ENCODE measurements at places on chromosomes 13 and 19. TPM values are rescaled to one million over a fixed set of nuclear protein-coding genes. Genes with fewer than 3 reads are reported as not detected.

- H3K4me1 ChIP-seq: no peaks in the 10 kb centered on the region
- H3K27me3 ChIP-seq: no peaks in the 10 kb centered on the region
- no peaks in the 10 kb centered on the region for H3K36me3 ChIP-seq
- H3K4me3 ChIP-seq: no peak overlapping the region
These were observed 33.6 kb upstream of the HMGB1 start for GRCh38 chr13:30499338-30499737.

GRCh38 chr13:62171697-62172096, 756.0 kb upstream of the PCDH20 start:
- no peak overlapping the region for H3K4me3 ChIP-seq
- no peak for DNase-seq
- no peaks in the 10 kb centered on the region for H3K4me1 ChIP-seq
- H3K27me3 ChIP-seq: no peaks in the 10 kb centered on the region
- no peaks in the 10 kb centered on the region for H3K36me3 ChIP-seq

- DNase-seq: peak; percentile 95
- peak overlapping the region; percentile 68 for H3K27ac ChIP-seq
- no peaks in the 10 kb centered on the region for H3K4me1 ChIP-seq
- H3K36me3 ChIP-seq: no peaks in the 10 kb centered on the region
- H3K4me3 ChIP-seq: no peak overlapping the region
These were observed 17.0 kb upstream of the PRR20A start for GRCh38 chr13:57123681-57124080.

- peaks cover 14% of the 10 kb centered on the region for H3K4me1 ChIP-seq
- H3K4me3 ChIP-seq: no peak overlapping the region
- no peaks in the 10 kb centered on the region for H3K36me3 ChIP-seq
- H3K27me3 ChIP-seq: peaks cover 7% of the 10 kb centered on the region
These were observed 809.3 kb downstream of the UQCRFS1 start for GRCh38 chr19:28403690-28404089.

WDR88 gene
- total RNA-seq: 0.09 TPM

ESD gene
- 126 TPM for total RNA-seq

NCLN gene
- total RNA-seq: 14.9 TPM

- DNase-seq: no peak
- no peak overlapping the region for H3K27ac ChIP-seq
These were observed 2523.2 kb upstream of the PCDH20 start for GRCh38 chr13:63938851-63939250.

PRRG2 gene
- total RNA-seq: 0.84 TPM

- DNase-seq: no peak
- H3K36me3 ChIP-seq: no peaks in the 10 kb centered on the region
- H3K4me3 ChIP-seq: no peak overlapping the region
- no peak overlapping the region for H3K27ac ChIP-seq
- no peaks in the 10 kb centered on the region for H3K27me3 ChIP-seq
These were observed 1276.8 kb downstream of the OLFM4 start for GRCh38 chr13:54305377-54305776.

All from muscle of leg (tissue), 16 donors.